ENCODE measurements at places on chromosomes 12 and 14.

DNA sequence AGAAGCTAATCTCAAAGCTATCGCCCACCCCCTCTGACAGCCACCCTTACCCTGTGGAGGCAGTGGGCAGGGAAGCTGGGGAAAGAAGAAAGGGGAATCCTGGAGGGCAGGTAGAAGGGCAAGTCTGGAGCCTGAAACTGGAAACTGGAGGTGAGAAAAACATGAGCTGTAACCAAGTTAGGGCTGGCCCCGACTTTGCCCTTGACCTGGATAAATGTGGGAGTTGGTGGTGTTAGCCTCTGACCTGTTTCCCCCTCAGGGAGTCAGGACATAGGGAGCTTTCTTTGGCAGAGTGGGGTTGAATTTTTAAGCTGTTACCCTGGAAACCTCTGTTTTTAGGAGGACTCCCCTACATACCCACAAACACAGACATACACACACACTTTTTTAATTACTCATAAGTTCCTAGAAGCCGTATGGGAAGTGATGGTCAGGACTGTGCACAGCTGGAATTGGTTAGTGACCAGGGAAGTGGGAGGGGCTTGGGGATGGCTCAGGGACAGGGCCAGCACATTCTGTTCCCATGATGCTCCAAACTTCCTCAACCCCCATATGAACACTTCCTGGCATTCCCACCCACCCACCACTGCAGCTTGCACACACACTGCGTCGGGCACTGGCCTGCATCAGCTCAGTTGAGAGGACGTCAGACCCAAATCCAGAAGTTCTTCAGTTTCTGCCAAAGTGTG is 5.0 kb upstream of the MMP19 start:
- no peak for DNase-seq

GRCh38 chr14:86404425-86404824 is 874.5 kb downstream of the FLRT2 start:
- DNase-seq, result no peak

DNA sequence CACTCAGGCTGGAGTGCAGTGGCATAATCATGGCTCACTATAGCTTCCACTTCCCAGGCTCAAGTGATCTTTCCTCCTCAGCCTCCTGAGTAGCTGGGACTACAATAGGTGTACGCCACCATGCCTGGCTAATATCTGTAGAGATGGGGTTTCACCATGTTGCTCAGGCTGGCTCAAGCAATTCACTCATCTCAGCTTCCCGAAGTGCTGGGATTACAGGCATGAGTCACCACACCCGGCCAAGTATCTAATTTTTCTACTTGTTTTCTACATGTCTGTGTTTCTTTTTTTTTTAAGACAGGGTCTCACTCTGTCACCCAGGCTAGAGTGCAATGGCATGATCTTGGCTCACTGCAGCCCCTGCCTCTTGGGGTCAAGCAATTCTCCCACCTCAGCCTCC is 119.7 kb upstream of the MED13L start:
- DNase-seq, result no peak

- DNase-seq, result no peak
Observed at GRCh38 chr14:41860586-41860985, 253.9 kb downstream of the LRFN5 start.

- no peak for DNase-seq
Observed at GRCh38 chr12:998020-998874, 7.2 kb downstream of the ERC1 start.

DNA sequence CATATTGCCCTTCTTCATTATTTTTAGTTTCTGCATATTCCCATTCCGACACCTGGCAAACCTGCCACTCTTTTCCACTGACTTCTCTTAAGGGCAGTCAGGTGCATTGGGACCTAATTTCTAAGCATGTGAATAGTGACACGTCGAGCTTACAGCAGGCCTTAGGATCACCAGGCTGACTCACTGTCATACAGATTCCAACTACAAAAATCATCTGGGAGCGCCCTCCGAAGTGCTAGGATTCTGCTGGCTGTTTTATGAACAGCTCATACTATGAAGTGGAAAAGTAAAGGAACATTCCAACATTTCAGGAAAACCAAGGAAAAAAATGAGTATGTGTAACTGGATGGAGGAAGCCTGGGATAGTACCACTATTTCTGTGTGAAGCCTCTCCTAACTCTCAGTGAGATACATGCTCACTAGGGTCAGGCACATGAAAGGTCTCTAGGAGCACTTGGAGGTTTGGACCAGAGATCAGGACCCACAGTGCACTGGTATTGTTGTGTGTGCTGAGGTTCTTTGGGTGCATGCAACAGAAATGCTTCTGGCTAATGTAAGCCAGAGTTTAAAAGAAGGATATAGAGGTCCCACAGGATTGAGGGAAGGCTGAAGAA is 257.4 kb downstream of the ZFP36L1 start:
- no peak for DNase-seq

GRCh38 chr14:58942516-58942915 is 246.0 kb upstream of the DAAM1 start:
- peak; percentile 28 for DNase-seq

- no peak for DNase-seq
Observed at GRCh38 chr12:14290951-14291350, 74.5 kb upstream of the ATF7IP start.

DNA sequence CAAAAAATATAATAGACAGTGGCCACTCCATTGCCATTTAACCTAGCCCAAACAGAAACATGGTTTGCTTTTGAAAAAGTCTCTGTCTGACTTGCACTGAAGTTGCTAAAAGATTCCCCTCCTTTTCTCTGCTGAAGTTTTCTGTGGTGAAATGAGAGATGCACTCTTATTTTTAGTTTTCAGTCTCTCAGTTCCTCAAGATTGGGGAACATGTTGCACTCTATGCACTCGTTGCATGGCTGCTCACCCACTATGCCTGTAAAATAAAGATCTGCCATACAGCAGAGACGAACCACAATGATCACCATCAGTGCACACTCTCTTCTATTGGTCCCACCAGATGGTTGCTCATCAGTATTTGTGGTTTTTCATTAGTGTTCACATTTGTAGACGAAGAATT is 13.1 kb upstream of the DAAM1 start:
- no peak for DNase-seq

GRCh38 chr12:41530441-41530840 is 342.3 kb downstream of the PDZRN4 start:
- no peak for DNase-seq

Data from NCI-H82 (cell line).